ENCODE measurements at places on chromosomes 1 and 21.

GRCh38 chr1:200042552-200043335 is 15.2 kb downstream of the NR5A2 start:
- peaks cover 3% of the 10 kb centered on the region for H3K36me3 ChIP-seq
- H3K4me3 ChIP-seq: peak overlapping the region; percentile 69
- no peak overlapping the region for H3K27ac ChIP-seq
- DNase-seq: no peak
- H3K4me1 ChIP-seq: peaks cover 17% of the 10 kb centered on the region
- peaks cover 59% of the 10 kb centered on the region for H3K27me3 ChIP-seq

DNA sequence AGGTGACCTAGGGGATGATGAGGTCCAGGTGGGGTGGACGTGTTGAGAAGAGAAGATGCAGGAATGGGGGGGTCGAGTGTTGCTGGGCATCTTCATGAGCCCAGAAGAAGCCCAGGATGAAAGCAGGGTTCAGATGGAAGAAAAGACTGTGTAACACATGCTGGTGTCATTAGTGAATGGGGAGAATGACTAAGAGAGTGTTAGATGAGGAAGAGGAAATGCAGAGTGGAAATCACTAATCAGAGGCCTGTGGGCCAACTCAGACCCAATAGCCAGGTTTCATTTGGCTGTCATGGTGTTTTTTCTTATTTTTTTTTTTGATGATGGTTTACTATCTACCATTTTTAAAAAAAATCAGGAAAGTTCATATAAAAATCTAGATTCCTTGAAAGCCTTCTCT is 180.8 kb upstream of the CAMK1G start:
- H3K4me1 ChIP-seq: no peaks in the 10 kb centered on the region
- no peak for DNase-seq
- H3K36me3 ChIP-seq: no peaks in the 10 kb centered on the region
- peaks cover 5% of the 10 kb centered on the region for H3K27me3 ChIP-seq
- H3K27ac ChIP-seq: no peak overlapping the region
- no peak overlapping the region for H3K4me3 ChIP-seq

DNA sequence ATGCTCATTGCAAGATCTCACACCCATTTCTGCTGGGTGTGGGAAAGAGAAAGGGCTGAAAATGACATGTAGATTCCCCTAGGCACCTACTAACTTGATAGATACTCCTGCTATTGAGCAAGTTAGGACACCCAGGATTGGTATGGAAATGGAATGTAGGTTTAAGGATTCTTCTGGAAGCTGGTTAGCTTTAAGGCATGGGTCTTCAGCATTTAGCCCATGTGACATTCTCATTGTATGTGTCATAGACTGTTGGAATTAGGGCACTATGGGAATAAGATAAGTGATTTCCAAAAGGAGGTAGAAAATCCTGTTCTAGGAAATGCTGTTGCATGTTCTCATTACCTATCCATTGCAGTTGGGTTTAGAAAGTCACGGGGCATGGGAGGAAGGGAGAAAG is 76.2 kb downstream of the DISC1 start:
- no peak overlapping the region for H3K27ac ChIP-seq
- H3K27me3 ChIP-seq: no peaks in the 10 kb centered on the region
- H3K4me3 ChIP-seq: no peak overlapping the region
- peaks cover 9% of the 10 kb centered on the region for H3K4me1 ChIP-seq
- H3K36me3 ChIP-seq: peaks cover 2% of the 10 kb centered on the region

- no peaks in the 10 kb centered on the region for H3K27me3 ChIP-seq
- H3K4me1 ChIP-seq: no peaks in the 10 kb centered on the region
- no peak overlapping the region for H3K4me3 ChIP-seq
- H3K36me3 ChIP-seq: peaks cover 34% of the 10 kb centered on the region
These were observed 25.5 kb upstream of the RBBP5 start for GRCh38 chr1:205147191-205147835.

GRCh38 chr1:64539781-64540218 is 69.9 kb downstream of the CACHD1 start:
- no peak for DNase-seq
- no peak overlapping the region for H3K27ac ChIP-seq
- no peaks in the 10 kb centered on the region for H3K4me1 ChIP-seq

GRCh38 chr1:47894410-47895278 is 102.5 kb downstream of the TRABD2B start:
- no peak for DNase-seq
- peaks cover 12% of the 10 kb centered on the region for H3K27me3 ChIP-seq
- no peak overlapping the region for H3K27ac ChIP-seq
- H3K36me3 ChIP-seq: no peaks in the 10 kb centered on the region
- H3K4me3 ChIP-seq: no peak overlapping the region

- H3K4me1 ChIP-seq: peaks cover 16% of the 10 kb centered on the region
- no peak overlapping the region for H3K4me3 ChIP-seq
- H3K36me3 ChIP-seq: peaks cover 100% of the 10 kb centered on the region
- DNase-seq: no peak
These were observed 142.4 kb downstream of the MACF1 start for GRCh38 chr1:39346872-39347271.

DNA sequence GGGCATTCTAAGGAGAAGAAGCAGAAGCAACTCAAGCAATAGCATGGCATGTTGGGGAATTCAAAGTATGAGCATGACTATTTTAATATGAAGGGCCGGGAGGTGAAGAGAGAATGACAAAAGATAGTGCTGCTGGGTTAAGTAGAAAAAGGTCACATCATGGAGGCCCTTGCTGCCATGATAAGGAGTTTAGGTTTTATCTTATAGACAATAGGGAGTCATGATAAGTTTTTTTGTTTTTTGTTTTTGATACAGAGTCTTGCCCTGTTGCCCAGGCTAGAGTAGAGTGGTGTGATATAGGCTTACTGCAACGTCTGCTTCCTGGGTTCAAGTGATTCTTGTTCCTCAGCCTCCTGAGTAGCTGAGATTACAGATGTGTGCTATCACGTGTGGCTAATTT is 3.1 kb downstream of the BNIPL start:
- peaks cover 9% of the 10 kb centered on the region for H3K4me1 ChIP-seq
- H3K4me3 ChIP-seq: no peak overlapping the region
- no peaks in the 10 kb centered on the region for H3K27me3 ChIP-seq
- peaks cover 10% of the 10 kb centered on the region for H3K36me3 ChIP-seq

DNA sequence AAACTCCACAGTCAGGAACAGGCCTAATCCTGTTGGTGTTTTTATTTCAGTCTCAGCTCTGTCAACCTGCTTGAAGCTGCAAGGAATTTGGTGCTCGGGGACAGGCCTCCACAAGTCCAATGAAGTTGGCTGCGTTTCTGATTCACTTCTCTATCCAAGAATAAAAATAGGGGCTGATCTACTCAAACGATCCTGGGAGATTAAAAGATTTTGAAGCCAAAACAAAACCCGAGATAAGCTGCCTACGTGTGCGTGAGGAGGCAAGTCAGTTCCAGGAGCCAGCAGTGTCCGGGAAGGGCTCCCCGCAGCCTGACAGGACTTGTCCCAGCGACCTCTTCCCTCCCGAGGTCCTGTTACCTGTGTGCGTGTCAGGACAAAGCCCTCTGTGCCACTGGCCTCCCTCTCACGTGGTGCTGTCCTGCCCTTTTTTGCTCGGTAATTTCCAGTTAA is 98.0 kb downstream of the ETS2 start:
- no peaks in the 10 kb centered on the region for H3K36me3 ChIP-seq
- DNase-seq: no peak
- no peak overlapping the region for H3K27ac ChIP-seq
- no peaks in the 10 kb centered on the region for H3K4me1 ChIP-seq
- no peak overlapping the region for H3K4me3 ChIP-seq

- H3K4me1 ChIP-seq: no peaks in the 10 kb centered on the region
- DNase-seq: no peak
- no peaks in the 10 kb centered on the region for H3K27me3 ChIP-seq
- H3K27ac ChIP-seq: no peak overlapping the region
- H3K36me3 ChIP-seq: no peaks in the 10 kb centered on the region
These were observed 39.4 kb downstream of the CFHR5 start for GRCh38 chr1:197016751-197017150.

GRCh38 chr1:225460021-225460736 is 32.3 kb upstream of the LBR start:
- peak overlapping the region; percentile 93 for H3K27ac ChIP-seq
- H3K27me3 ChIP-seq: no peaks in the 10 kb centered on the region
- peaks cover 8% of the 10 kb centered on the region for H3K36me3 ChIP-seq

DNA sequence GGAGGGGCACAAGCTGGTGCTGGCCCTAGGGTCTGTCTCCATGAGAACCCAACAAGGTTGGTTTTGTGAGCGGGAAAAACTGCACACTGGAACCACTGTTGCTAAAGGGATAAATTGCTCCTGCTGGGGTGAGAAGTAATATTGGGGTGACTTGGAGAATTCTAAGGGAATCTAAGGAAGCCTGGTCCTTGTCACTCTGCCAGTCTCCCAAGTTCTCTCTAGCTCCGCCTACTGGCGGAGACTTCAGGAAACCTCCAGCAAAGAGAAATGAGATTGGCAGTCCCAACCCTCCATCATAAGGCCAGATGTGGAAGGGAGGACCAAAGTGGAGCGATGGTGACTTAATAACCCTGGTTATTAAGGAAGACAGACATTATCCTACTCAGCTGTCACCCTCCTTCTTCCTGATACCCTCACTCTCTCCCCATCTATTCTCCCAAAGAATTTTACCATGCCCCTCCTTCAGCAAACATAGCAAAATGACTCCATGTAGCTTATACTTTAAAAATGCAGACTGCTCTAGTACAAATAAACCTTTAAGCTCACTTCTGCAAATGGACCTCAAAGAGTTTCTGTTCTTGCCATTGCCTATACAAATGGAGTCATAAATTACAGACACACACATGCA is 2.7 kb downstream of the LCE1F start:
- H3K27ac ChIP-seq: no peak overlapping the region
- DNase-seq: no peak
- H3K4me1 ChIP-seq: no peaks in the 10 kb centered on the region
- H3K27me3 ChIP-seq: peaks cover 47% of the 10 kb centered on the region
- H3K4me3 ChIP-seq: no peak overlapping the region
- no peaks in the 10 kb centered on the region for H3K36me3 ChIP-seq

DNA sequence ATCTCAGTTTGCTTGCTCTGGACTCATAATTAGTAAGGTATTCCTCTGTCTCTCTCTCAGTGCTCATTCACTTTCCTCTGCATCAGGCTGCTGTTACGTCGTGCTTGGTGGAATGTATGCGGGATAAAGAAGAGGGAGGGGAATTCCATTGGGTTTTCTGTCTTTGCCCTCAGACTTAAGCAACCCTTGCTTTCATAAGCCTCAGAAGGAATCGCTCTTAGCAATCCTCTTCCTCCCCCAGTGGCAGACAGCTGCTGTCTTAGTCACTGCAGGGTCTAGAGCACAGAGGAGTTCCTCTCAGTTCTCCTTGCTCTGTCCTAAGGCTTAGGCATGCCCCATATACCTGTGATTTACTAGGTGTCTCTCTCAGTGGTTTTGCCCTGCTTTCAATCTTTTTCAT is 19.1 kb upstream of the NTMT2 start:
- no peak overlapping the region for H3K27ac ChIP-seq
- no peak for DNase-seq
- H3K27me3 ChIP-seq: peaks cover 27% of the 10 kb centered on the region
- H3K4me1 ChIP-seq: no peaks in the 10 kb centered on the region
- H3K4me3 ChIP-seq: no peak overlapping the region

- no peaks in the 10 kb centered on the region for H3K36me3 ChIP-seq
- DNase-seq: no peak
- H3K27me3 ChIP-seq: peaks cover 72% of the 10 kb centered on the region
- no peaks in the 10 kb centered on the region for H3K4me1 ChIP-seq
- no peak overlapping the region for H3K4me3 ChIP-seq
These were observed 17.6 kb downstream of the OLFML2B start for GRCh38 chr1:162006081-162006480.

DNA sequence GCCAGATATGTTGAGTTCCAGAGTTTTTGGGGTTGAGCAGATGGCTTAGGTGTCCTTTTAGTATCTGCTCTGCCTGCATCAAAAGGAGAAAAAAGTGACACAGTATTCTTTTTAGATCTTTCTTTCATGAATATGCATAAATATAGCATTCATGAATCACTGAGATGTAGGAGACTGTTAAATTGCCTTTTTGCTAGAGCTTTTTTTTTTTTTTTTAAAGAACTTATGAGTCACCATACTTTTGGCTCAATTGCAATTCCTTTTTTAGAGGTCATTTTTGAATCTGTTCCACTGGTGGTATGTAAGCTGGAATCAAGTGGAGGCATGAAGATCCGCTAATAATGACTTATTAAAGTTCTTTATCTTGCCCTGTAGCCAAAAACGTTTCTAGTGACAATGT is 480.9 kb upstream of the ZRANB2 start:
- no peak for DNase-seq
- H3K4me1 ChIP-seq: no peaks in the 10 kb centered on the region
- H3K4me3 ChIP-seq: no peak overlapping the region
- no peaks in the 10 kb centered on the region for H3K27me3 ChIP-seq
- peaks cover 4% of the 10 kb centered on the region for H3K36me3 ChIP-seq
- no peak overlapping the region for H3K27ac ChIP-seq

- no peak overlapping the region for H3K4me3 ChIP-seq
- no peak for DNase-seq
- peaks cover 68% of the 10 kb centered on the region for H3K36me3 ChIP-seq
- no peak overlapping the region for H3K27ac ChIP-seq
- H3K27me3 ChIP-seq: no peaks in the 10 kb centered on the region
- H3K4me1 ChIP-seq: peaks cover 1% of the 10 kb centered on the region
These were observed 12.1 kb downstream of the SLFNL1 start for GRCh38 chr1:41009466-41009865.
